GM18507 (cell line): ENCODE measurements at places on chromosomes 5 and 9.

- DNase-seq: no peak
Observed at GRCh38 chr5:158739951-158740757, 359.6 kb downstream of the EBF1 start.

DNA sequence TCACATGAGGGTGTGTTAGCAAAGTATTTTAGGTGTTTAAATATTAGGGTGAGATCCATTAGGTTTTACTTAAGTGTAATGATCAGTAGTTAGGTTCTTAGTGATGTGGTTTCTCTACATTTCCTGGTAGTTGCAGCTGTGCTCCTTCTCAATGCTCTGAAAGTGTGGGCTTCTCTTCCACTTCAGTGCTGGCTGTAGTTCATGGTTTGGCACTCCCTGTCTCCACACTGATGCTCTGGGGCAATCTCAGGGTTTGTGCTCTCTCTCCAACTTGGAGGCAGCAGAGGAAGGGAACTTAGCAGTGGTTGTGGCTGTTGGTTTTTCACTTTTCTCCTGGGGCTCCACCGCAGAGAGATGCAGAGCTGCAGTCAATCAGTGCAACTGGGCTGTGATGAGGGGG lies 507.5 kb downstream of the TMEM232 start:
- DNase-seq: no peak

DNA sequence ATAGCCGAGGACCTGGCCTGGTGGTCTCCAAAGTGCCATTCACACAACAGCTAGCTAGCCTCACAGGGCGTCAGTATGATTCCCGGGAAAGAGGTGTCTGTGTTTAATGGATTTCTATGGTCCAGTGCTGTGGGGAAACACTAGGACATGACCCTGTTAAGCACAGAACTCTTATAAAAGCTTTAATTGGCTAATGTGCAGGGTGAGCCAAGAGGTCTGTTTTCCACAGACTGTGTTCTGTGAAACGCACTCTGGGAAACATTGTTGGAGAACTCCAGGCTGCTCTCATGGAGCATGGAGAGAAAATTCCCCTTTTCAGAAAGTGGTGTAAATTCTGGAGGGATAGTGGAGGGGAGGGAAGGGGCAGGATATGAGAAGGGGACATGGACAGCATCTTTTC lies 331.4 kb downstream of the FBXL7 start:
- DNase-seq: no peak

- DNase-seq: no peak
Observed at GRCh38 chr9:36899406-36899805, 134.7 kb downstream of the PAX5 start.

DNA sequence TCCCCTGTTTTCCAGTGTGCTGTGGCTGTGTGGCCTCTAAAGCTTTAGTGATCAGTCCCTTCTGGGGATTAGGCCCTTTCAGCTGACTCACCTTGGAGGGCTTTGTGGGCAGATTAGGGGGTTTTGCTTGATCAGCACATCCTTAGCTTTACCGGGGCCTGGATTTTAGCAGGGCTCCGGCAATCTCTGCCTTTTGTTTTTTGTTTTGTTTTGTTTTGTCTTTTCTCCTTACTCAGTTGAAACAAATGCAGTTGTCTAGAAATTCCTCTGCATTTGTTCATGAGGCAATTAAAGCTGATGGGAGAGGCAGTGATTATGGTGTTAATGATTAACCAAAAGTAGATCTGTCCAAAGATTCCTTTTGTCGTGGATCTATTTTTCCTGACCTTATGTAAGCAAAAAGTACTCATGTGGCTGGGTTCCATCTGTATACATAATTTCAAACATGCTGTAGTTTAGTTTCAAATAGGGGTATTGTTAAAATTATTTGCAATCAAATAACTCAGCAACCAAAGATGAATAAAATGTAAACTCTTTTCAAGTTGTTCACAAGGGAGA lies 5.2 kb upstream of the TDRD7 start:
- no peak for DNase-seq

DNA sequence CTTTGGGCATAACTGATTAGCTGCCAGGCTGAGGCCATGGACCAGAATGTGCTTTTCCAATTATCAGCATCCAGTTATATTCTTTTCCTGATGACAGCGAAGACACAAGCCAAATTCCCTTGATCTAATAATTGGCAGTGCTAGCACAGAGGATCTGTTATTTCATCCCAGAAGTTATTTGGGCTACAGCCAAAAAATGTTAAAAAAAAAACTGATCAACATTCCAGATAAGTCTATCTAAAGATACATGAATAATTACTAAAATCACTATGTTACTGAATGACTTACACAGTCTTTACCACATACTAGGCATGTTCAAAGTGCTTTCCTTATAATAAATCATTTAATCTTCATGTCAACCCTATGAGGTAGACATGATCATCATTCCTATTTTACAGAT lies 13.5 kb upstream of the PDZD2 start:
- no peak for DNase-seq

DNA sequence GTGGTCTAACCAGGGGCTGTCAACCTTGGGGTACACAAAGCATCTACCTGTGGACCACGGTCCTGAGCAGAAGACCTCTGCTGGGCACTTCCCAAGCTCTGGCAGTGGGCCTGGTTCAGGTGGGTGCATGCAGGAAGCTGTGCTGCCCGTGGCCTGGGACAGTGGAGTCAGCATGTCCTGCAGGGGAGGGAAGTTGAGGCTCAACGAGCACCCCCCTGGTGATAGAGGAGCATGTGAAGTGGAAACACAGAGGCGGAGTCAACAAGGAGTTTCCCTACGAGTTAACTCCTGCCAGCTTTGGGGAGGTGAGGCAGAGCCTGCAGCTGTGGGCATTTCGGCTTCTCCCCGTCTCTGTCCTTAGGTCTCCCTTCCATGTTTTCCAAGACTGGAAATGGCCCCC lies 67.5 kb upstream of the IRX2 start:
- no peak for DNase-seq
